ENCODE measurements at places on chromosomes 7 and 10.
A peak's percentile ranks its signal among the peaks of the same experiment; 100 is the strongest.

- no peak for DNase-seq
These were observed 101.1 kb downstream of the TPST1 start for GRCh38 chr7:66306243-66306642.

- DNase-seq = no peak
These were observed 1.1 kb upstream of the UMAD1 start for GRCh38 chr7:7639421-7639820.

- DNase-seq = no peak
These were observed 311.7 kb upstream of the BMPER start for GRCh38 chr7:33593611-33594010.

- DNase-seq = peak; percentile 30
These were observed 43.2 kb downstream of the DPYSL4 start for GRCh38 chr10:132229834-132230556.

DNA sequence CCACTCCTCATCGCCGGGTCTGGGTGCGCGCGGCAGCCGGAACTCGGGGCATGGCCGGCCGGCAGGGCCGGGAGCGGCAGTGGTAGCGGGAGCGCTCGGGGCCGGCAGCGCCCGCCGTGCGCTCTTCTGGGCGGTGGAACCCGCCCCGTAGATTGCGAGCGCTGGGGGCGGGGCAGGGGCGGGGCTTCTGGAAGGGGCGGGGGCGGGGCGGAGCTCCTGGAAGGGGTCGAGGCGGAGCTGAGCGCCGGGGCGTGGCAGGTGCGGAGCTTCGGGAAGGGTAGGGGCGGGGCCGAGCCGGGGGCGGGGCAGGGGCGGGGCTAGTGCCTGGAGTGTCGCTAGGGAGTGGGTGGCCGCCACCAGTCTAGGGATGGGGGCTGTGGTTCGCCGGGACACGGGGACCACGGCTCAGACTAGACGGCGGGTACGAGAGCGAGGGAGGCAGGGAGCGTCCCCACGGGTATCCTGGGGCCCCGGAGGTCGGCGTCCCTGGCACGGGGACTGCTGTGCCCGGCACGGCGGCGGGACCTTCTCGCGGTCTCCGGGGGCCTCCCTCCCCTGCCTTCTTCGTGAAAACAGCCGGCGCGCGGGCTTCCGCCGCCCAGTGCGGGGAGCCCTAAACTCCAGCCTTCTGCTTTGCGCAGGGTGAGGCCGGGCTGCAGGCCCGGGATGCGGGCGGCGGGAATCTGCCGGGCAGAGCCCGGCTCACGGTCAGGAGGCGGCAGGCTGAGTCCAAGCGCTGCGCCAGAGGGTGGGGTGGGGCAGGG is at the start of gene STK32C:
Gene STK32C (minus strand): TSS at position 128 of the 764 bp plus-strand sequence. CDS start 117 bp downstream, at position 11.
- peak; percentile 88 for DNase-seq

- DNase-seq = no peak
These were observed 19.3 kb downstream of the ZNF786 start for GRCh38 chr7:149071182-149071635.

- no peak for DNase-seq
These were observed 2.6 kb downstream of the LUC7L2 start for GRCh38 chr7:139362302-139362701.

- peak; percentile 58 for DNase-seq
These were observed 161.2 kb downstream of the CELF2 start for GRCh38 chr10:11178606-11179515.

DNA sequence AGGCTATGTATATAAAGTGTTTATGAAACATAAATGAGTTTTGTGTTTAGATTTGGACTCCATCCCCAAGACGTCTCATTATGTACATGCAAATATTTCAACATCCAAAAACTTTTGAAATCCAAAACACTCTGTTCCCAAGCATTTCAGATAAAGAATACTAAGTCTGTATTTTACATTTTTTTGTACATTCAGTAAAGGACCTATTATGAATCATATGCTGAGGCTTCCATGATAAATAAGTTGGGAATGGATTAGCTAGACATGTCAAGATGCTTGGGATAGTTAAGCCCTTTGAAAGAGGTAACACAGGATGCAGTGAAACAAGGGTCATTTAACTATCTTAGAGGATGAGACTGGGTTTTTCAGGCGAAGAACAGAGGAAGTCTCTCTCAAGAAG is 262.9 kb downstream of the SNX13 start:
- DNase-seq = no peak

DNA sequence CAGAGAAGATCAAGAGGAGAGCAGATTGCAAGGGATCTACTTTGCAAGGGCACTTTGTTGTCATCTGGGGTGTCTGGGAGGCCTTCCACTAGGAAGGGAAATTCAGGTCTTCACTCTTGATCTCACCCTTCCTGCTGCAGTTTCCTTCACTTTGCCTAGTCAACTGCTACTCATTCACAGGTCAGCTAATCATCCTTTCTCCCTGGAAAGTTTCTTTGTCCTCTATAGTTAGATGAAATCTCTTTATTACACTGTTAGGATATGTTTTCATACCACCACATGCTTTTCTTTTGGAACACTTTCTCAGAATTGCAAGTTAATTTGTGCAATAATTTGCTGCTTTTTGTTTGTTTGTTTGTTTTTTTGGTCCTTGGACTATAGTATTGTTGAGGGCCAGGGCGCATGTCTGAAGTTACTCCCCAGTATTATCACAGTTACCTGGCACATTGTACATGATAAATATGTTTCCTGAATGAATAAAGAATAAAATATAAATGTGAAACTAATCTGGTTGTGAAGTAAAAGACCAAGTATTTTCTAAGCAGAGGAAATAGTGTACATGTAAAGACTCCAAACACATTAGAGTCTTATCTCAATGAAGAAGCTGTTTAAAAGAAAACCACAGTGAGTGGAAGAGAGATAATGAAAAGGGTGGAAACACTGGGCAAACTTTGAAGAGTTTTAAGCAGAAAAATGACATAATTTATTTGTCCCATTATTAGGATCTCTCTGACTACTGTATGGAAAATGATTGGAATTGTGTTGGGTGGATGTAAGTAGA is 139.9 kb upstream of the DGKB start:
- no peak for DNase-seq

- no peak for DNase-seq
These were observed 39.2 kb upstream of the DNAJC1 start for GRCh38 chr10:22042557-22043326.

GRCh38 chr7:134879815-134880475 is 100.5 kb downstream of the CALD1 start:
- DNase-seq = no peak

DNA sequence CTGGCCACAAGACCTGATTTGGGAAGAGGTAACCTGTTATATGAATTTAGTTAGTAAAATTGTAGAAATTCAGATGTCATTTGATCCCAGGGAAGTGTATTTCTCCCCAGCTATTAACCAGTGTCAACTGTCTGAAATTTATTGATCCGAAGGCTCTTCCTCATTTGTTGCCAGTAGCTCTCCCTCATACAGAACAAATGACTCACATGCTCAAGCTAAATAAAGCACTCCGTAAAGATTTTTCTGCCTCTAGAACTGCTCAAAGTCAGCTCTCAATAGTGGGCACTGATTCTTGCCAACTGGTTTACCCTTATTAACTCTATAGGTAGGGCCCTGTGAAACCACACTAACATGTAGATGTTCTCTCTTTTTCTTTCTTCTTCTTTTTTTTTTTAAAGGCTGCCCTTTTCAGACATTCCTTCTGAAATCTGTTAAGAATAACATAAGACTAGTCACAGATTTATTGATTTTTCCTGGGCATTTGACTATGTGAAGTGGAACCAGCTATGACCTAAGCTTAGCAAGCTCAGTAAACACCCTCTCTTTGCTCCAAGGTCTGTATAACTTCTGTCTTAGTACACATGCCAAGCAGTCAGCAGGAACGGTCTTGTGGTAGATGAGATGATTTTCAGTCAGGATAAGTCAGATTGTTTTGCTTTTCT is 21.8 kb downstream of the RPA3 start:
- DNase-seq = no peak

GRCh38 chr7:127119517-127119916 is 133.2 kb downstream of the GRM8 start:
- no peak for DNase-seq

GRCh38 chr10:14478201-14478600 is 147.5 kb upstream of the FRMD4A start:
- no peak for DNase-seq

DNA sequence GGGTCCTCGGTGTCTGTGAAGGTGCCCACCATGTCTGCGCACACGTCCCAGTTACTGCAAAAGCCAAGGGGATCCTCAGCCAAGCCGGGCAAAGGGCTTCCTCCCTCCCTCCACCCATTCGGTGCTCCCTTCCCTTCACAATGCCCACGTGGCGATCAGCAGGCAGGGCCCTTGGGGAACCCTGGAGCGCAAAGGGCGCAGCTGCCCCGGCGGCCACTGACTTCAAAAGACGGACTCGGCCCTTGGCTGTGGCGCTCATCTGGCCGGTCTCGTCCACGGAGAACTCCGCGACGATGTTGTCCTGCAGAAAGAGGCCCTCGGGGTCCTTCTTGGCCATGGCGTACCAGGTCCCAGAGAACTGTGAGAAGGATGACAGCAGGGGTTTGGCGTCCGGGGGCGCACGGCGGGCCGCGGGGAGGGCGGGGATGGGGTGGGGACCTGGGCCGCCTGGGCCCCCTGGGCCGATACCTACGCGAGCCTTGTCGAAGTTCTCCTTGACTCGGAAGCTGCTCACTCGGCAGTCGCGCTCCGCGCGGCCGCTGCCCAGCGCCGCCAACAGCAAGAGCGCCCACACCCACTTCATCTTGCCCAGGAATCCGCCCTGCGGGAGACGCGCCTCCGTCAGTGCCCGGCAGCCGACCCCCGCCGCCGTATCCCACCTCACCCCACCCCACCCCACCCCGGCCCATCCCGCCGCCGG is 439 bp downstream of the RBP4 start:
- no peak for DNase-seq

GRCh38 chr7:143416565-143417149 is 8.0 kb upstream of the EPHA1 start:
- no peak for DNase-seq

DNA sequence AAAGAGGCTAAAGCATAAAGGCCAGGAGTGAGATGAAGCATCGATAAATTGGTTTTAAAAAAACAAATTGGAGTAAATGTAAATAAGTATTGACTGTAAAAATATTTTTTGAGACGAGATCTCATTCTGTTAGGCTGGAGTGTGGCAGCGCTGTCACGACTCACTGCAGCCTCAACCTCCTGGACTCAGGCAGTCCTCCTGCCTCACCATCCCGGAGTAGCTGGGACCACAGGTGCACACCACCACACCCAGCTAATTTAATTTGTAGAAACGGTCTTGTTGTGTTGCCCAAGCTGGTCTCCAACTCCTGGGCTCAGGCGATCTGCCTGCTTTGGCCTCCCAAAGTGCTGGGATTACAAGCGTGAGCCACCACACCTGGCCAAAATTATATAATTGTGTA is 17.8 kb downstream of the HNRNPA2B1 start:
- DNase-seq = no peak

- DNase-seq = no peak
These were observed 12.4 kb downstream of the ECHDC3 start for GRCh38 chr10:11754620-11755019.

All from activated CD4-positive, alpha-beta T cell treated with anti-CD3 and anti-CD28 coated beads for 24 hours (primary cell).